ENCODE measurements at places on chromosomes 13 and 19.

GRCh38 chr19:48630296-48631063, 6.7 kb downstream of the DBP start:
- H3K27me3 ChIP-seq, result no peaks in the 10 kb centered on the region
- DNase-seq, result no peak
- peaks cover 25% of the 10 kb centered on the region for H3K36me3 ChIP-seq

DNA sequence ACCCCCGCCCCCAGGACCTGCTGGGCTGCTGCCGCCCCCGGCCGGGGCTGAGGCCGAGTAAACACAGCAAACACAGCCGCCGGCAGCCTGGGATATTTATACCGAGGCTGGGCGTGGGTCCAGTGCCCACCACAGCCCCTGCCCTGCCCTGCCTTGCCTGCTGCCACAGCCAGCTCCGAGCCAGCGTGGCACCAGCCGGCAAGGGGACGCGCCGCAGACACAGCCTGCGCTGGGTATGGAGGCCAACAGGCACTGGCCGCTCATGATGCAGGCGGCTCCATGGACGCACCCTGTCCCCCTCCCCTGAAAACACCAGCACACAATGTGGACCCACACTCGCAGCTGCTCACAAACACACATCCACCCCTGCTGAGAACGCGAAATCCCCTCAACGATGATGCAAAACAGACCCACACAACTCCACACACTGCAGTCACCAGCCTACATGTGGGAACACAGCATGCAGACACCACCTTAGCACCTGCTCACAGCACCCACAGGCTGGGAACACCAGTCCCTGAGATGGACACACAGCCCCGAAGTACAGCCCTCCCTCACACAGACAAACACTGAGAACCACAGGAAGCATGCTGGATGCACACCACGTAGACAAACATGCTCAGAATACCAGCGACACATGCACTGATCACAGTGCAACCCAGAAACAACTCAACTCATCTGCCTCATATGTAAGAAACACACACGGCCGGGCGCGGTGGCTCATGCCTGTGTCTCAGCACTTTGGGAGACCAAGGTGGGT, 16.2 kb downstream of the CCDC97 start:
- peak overlapping the region; percentile 81 for H3K27ac ChIP-seq
- DNase-seq, result peak; percentile 38
- H3K27me3 ChIP-seq, result no peaks in the 10 kb centered on the region
- H3K4me3 ChIP-seq, result peak overlapping the region; percentile 33

DNA sequence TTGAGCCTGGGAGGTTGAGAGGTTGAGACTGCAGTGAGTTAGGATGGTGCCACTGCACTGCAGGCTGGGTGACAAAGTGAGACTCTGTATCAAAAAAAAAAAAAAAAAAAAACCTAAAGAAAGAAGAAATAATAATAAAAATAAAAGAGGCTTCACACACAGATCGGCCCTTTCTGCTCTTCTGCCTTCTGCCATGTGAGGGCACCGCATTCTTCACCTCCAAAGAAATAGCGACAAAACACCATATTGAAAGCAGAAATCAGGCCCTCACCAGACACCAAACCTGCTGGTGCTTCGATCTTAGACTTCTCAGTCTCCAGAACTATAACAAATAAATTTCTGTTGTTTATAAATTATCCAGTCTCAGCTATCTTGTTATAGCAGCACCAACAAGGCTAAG, 3.0 kb downstream of the ZNF649 start:
- H3K36me3 ChIP-seq, result peaks cover 86% of the 10 kb centered on the region
- H3K27ac ChIP-seq, result no peak overlapping the region
- peaks cover 23% of the 10 kb centered on the region for H3K4me1 ChIP-seq
- peaks cover 7% of the 10 kb centered on the region for H3K27me3 ChIP-seq

DNA sequence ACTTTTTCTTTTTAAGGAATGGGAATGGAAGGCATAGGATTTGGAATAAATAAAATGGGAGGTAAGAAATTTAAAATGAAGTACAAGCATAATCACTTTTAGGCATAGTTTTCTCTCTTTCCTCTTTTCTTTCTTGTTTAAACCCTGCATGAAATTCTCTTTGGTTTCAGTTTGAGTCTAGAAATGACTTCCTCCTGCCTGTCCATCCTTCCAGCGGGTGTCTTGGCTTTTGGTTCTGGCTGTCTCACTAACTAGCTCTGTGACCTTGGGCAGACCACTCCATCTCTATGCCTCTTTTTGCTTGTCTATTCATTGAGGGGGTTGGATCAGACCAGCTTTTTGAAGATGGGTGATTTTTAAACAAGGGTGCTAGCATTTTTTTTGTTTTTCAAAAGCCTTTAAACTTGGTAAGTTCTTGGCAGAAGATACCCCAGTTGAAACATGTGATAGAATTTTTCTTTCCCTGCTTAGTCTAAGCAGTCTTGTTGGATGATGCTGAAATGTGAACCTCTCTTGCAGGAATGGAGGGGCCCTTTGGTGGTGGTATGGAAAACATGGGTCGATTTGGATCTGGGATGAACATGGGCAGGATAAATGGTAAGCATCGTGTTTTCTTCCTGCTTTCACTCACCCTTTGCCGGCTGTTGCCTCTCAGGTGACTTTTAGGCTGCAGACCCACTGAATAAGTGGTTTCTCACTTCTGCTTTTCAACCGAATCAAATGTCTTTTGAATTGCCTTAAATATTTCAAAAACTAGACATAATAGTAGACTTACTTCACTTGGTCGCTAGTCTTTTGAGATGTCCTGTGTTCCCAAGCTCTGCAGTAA, 28.6 kb downstream of the PRAM1 start:
- H3K4me1 ChIP-seq, result peaks cover 57% of the 10 kb centered on the region
- peak overlapping the region; percentile 75 for H3K27ac ChIP-seq
- H3K36me3 ChIP-seq, result peaks cover 69% of the 10 kb centered on the region
- H3K27me3 ChIP-seq, result no peaks in the 10 kb centered on the region
- DNase-seq, result no peak
- no peak overlapping the region for H3K4me3 ChIP-seq

DNA sequence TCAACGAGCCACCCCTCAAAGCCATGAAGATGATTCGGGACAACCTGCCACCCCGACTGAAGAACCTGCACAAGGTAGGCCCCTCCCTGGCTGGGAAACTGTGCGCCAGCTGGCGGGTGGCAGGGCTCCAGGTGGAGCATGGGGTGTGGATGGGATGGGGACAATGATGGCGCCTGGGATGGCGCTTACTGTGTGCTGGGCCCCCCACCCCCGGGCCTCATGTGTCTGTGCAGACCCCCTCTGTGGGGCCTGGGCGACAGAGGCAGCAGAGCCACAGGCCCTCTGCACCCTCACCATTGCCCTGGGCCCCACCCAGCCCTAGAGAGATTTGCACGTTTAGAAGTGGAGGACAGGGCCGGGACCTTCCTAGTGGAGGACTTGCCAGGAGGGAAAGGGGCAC, 19.0 kb upstream of the NCCRP1 start:
- no peaks in the 10 kb centered on the region for H3K4me1 ChIP-seq
- DNase-seq, result no peak
- H3K27ac ChIP-seq, result no peak overlapping the region
- peaks cover 5% of the 10 kb centered on the region for H3K36me3 ChIP-seq
- no peaks in the 10 kb centered on the region for H3K27me3 ChIP-seq
